ENCODE measurements at places on chromosomes 2 and 18. TPM values are rescaled to one million over a fixed set of nuclear protein-coding genes. Genes with fewer than 3 reads are reported as not detected.

DNA sequence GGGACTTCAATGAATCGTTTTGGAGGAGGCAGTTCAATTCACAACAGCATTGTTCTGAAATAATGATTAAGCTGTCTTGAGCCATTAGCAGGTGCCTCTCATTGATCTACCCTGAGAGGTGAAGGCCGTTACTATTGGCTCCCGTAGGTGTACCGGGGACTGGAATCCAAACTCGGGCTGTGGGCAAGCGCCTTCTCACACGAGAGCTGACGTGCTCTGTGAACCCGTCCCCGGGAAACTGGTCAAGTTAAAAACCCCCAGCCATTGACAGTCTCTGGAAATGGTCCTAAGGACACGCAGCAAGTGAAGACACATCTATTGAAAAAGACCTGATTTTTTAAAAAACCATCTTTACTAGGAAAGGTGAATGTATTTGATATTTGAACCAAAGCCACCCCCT lies 8.1 kb upstream of the NFATC1 start:
- peaks cover 2% of the 10 kb centered on the region for H3K4me1 ChIP-seq
- no peak overlapping the region for H3K27ac ChIP-seq
- H3K4me3 ChIP-seq, result no peak overlapping the region
- no peaks in the 10 kb centered on the region for H3K27me3 ChIP-seq
- no peaks in the 10 kb centered on the region for H3K36me3 ChIP-seq

The DLX2 gene
- total RNA-seq, result not detected

DNA sequence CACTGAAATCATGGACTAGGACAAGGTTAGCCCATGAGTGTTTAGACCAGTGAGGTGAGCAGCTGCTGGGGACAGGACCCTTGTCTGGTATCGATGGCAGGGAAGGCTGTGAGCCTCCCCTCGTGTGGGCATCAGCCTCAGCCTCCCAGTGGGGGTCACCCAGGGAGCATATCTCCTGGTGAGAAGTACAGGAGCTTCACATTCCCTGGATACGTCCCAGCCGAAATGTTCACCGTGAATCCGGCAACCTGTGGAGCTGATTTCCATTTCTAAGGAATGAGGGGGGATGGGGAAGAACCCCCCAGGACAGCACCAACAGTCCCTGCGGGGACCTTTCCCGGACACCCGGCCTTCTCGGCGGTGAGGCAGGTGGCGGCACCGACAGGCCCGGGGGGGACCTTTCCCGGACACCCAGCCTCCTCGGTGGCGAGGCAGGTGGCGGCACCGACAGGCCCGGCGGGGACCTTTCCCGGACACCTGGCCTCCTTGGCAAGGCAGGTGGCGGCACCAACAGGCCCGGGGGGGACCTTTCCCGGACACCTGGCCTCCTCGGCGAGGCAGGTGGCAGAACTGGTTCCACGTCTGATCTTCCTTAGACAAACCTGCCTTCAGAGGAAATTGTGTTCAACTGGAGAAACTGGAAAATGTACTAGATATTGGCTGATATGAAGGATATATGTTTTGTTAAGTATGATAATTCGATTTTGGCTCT lies 21.2 kb downstream of the RTP5 start:
- no peak overlapping the region for H3K27ac ChIP-seq
- H3K4me1 ChIP-seq, result no peaks in the 10 kb centered on the region
- no peaks in the 10 kb centered on the region for H3K27me3 ChIP-seq
- H3K36me3 ChIP-seq, result no peaks in the 10 kb centered on the region
- H3K4me3 ChIP-seq, result no peak overlapping the region

GRCh38 chr2:45771261-45771660 lies 119.8 kb downstream of the PRKCE start:
- H3K27me3 ChIP-seq, result no peaks in the 10 kb centered on the region
- H3K4me3 ChIP-seq, result peak overlapping the region; percentile 59
- no peak overlapping the region for H3K27ac ChIP-seq
- DNase-seq, result no peak

DNA sequence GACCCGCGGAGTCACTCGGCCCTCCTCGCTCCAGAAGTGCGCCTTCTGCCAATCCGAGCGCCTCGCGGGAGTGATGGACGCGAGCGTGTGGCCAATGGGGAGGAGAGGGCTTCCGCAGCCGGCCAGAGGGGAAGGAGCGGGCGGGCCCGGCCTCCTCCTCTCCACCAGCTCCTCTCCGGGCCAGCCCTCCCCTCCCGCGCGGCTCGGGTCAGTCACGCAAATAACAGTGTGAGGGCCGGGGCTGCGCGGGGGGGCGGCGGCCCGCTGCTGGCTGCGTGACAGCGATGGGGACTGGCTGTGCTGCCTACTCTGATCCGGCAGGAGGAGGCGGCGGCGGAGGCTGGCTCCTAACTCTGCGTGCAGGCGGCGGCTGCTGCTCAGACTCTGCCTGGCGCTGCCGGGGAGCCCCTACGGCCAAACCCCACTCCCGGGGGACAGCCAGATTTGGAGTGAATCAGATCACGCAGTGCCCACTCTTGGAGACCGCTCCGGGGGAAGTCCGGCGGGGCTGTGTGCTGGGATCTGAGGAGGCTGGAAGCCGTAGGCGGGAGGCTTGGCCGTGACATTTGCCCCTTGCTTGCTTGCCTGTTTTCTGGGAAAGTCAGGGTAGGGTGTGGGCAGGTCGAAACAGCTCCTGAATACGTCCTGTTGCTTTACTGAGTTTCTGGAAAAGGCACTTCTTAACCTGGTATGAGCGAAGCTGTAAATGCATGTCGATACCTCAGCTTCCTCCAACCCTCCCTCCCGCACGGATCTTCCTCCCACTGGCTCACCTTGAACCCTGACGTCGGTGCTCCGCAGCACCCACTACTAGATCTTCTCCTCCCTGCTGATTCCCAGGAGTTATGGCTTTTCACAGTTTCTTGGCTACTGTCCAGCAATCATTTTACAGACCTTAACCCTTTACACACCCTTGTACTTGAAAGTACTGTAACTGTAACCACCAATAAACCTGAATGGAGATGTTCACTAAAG lies 97.9 kb upstream of the SERTAD2 start:
- no peaks in the 10 kb centered on the region for H3K27me3 ChIP-seq
- H3K4me1 ChIP-seq, result peaks cover 25% of the 10 kb centered on the region
- H3K4me3 ChIP-seq, result peak overlapping the region; percentile 79
- H3K36me3 ChIP-seq, result no peaks in the 10 kb centered on the region

The ZNF521 gene
- 17.2 TPM for total RNA-seq

DNA sequence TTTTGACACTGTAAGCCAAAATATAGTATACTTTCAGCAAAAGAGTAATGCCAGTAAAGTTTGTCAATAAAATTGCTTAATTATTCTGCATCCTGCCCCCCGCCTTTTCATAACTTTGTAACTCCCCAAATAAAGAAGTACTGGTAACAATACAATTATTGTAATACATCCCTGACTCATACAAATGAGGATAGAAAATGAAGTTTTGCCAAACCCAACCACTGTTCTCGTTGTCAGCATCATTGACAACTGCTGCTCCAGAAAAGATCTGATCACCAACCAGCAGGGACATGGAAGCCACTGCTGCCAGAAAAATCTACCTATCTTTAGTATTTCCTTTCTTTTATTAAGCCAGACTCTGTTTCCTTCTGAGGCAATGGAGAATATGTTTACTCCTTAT lies 27.1 kb downstream of the SCN3A start:
- no peak overlapping the region for H3K27ac ChIP-seq
- no peaks in the 10 kb centered on the region for H3K4me1 ChIP-seq
- no peaks in the 10 kb centered on the region for H3K27me3 ChIP-seq
- H3K36me3 ChIP-seq, result no peaks in the 10 kb centered on the region
- no peak for DNase-seq
- no peak overlapping the region for H3K4me3 ChIP-seq

The SLC38A11 gene
- 0.85 TPM for total RNA-seq

- H3K27ac ChIP-seq, result no peak overlapping the region
- DNase-seq, result no peak
- H3K4me1 ChIP-seq, result no peaks in the 10 kb centered on the region
- H3K4me3 ChIP-seq, result no peak overlapping the region
- H3K36me3 ChIP-seq, result no peaks in the 10 kb centered on the region
These were observed 49.3 kb downstream of the ACAA2 start for GRCh38 chr18:49764032-49764431.

The PLGLB2 gene
- 4.9 TPM for total RNA-seq

DNA sequence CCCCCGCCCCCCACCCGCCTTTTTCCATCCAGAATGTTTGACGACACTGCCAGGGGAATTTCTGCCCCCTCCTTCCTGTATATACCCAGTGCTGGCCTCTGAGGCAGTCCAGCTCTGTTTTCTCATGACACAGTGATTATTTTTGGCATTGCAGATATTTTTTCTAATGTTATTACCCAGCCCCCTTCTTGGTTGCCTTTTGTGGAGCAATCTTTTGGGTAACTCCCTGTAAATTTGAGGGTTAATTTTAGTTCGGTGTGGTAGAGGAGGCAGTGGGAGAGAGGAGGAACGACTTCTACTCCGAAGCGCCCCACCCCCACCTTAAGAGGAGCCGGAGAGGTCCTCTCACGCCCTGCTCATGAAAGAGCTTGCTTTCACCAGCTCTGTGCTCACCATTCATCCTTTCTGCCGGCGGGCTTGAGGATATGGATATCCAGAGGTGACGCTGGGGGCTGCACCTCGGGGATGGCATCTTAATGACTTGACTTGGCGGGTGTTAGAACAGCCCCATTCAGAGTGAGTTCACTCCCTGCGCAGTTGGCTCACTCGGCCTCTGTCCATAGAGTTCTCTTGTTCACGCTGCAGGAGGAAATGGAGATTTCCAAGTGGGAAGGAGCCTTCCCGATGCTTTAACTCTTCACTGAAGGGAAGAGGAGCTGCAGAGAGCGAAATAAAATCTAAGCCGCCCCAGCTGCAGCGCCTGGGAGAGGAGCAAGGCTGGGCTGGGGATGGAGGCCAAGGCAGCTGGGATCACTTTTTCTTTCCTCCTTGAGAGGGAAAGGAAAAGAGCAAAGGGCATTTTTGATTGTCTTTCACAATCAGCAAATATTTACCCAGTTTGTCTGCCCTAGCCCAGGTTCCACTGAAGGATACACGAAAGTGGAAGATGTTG lies 38.4 kb downstream of the EPAS1 start:
- peak overlapping the region; percentile 65 for H3K4me3 ChIP-seq
- peaks cover 62% of the 10 kb centered on the region for H3K4me1 ChIP-seq
- H3K36me3 ChIP-seq, result no peaks in the 10 kb centered on the region
- DNase-seq, result no peak
- H3K27me3 ChIP-seq, result no peaks in the 10 kb centered on the region

Measured in thoracic aorta (tissue), 2 donors.